ENCODE measurements at places on chromosomes 2 and 18. TPM values are rescaled to one million over a fixed set of nuclear protein-coding genes. Genes with fewer than 3 reads are reported as not detected.

SULT1C4 gene
- 2.8 TPM for total RNA-seq

GAREM1 gene
- total RNA-seq: 12.0 TPM

SERPINB3 gene
- not detected for total RNA-seq

LYG2 gene
- total RNA-seq: not detected

All from thoracic aorta (tissue), 2 donors.